ENCODE measurements at places on chromosomes 2 and 18. TPM values are rescaled to one million over a fixed set of nuclear protein-coding genes. Genes with fewer than 3 reads are reported as not detected.

Gene GCA
- total RNA-seq = 18.8 TPM

Gene GREB1
- total RNA-seq = 6.2 TPM

Gene PLGLB1
- total RNA-seq = 1.3 TPM

Gene NT5C1B
- total RNA-seq = not detected

Gene STRN
- total RNA-seq = 26.4 TPM

Gene PTPRN
- not detected for total RNA-seq

Gene GPR75
- 1.2 TPM for total RNA-seq

Gene CDKL4
- 0.27 TPM for total RNA-seq

- no peak overlapping the region for H3K4me3 ChIP-seq
- DNase-seq = no peak
- no peak overlapping the region for H3K27ac ChIP-seq
These were observed 234.1 kb downstream of the GLI2 start for GRCh38 chr2:120969613-120970355.

DNA sequence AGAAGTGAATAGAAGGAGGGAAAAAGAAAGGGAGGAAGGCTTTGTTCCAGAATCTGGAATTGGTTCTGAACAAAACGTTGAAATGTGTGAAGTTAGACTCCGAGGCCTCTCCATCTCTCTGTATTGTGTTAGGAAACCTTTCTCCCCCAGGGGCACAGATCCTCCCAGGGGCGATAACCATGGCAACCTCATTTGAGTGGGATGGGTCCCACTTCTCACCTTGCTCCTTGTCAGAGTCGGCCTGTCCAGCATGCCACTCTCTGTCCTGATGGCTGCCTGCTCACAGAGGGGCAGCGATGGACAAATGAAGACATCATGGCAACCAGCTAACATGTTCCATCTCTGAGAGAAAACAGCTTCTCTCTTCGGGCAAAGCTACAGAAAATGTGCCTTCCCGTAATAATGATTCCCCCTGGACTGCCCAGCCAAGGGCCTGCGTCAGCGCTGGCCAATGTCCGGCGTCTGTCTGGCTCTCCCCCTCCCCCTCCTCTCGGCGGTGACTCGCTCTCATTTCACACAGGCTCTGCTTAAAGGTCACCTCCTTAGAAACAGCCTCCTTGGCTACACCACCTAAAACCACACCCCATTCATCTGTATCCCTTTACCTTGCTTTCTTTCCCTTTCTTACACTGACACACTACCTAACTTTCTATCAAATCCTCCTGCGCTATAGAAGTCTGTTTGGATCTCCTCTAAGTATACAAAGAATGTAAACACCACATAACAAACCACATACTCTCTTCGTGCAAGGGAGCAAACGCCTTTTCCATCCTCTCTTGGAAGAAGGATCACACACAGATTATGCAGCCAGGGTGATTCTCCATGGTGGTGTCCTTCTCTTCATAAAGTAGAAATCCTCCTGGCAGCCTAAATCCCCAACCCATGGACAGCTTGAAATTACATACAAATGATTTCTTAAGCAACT, 32.1 kb upstream of the TTC39C start:
- H3K27ac ChIP-seq = no peak overlapping the region
- H3K36me3 ChIP-seq = no peaks in the 10 kb centered on the region
- peaks cover 12% of the 10 kb centered on the region for H3K4me1 ChIP-seq
- DNase-seq = no peak
- no peak overlapping the region for H3K4me3 ChIP-seq

DNA sequence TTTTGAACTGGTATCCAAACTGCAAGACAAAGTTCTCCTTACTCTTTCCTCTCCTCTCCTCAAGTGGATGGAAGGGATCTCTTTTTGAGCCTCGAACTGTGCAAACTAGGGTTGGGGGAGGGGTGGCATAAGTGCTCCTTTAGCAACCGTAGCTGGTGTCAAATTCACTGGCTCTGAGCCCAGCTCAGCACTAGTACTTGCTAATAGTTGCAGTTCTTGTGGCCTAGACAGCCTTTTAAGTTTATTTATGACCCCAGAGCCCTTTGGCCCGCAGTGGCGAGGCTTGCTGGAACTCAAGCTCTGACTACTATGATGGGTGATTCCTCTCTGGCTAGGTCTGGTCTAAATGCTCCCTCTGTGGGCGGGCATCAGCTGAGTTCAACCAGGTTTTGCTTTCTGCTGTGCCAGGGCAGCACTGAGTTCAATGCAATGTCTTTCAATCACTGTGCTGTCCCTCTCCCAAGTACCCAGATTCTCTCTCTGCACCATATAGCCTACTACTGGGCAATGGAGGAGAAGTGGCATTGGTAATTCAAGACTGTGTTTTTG, 528.4 kb upstream of the SYT4 start:
- no peaks in the 10 kb centered on the region for H3K36me3 ChIP-seq
- H3K4me1 ChIP-seq = no peaks in the 10 kb centered on the region
- no peak overlapping the region for H3K27ac ChIP-seq
- no peaks in the 10 kb centered on the region for H3K27me3 ChIP-seq

DNA sequence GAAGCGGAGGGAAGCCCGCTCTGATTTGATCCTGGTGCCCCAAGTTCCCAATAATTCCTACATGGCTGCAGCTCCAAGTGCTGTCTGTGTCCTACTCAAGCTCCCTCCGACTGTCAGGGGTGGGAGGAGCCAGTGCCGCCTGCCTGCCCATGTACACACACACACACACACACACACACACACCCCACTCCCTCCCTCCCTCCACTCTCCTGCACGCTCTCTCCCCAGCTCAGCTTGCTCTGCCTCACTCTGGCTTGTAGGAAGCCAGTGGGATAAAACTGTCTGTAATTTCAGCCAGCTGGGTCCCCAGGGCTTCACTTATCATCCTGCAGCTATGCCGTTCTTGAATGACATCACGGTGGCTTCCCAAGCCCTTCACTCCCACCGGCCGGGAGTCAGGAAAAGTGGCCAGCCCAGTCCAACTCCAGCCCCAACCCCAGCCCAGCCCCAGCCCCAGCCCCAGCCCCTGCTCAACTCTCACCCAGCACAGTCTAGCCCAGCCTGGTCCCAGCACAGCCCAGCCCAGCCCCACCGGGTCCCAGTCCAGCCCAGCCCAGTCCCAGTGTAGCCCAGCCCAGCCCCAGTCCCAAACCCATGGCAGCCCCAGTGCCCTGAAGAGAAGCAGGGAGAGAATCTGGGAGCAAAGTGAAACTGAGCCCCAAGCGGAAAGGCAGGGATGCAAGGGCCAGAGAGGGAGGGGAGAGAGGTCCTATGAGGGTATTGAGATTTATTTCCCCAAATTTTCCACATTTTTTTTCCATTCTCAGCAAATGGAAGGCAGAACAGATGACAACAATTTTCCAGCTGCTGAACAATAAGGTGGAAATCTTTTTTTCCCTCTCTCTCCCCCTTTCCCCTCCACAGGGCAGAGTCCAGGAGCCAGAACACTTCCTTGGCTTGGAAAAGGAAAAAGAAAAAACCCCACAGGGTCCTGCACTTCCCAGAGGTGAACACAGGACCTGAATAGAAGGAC, 144.0 kb downstream of the TNS1 start:
- no peaks in the 10 kb centered on the region for H3K36me3 ChIP-seq
- H3K4me1 ChIP-seq = no peaks in the 10 kb centered on the region

GRCh38 chr18:75208836-75209128, 157 bp downstream of the PTGR3 start:
- peak overlapping the region; percentile 75 for H3K4me3 ChIP-seq
- peaks cover 21% of the 10 kb centered on the region for H3K4me1 ChIP-seq
- no peaks in the 10 kb centered on the region for H3K36me3 ChIP-seq
- no peak for DNase-seq
- no peaks in the 10 kb centered on the region for H3K27me3 ChIP-seq

DNA sequence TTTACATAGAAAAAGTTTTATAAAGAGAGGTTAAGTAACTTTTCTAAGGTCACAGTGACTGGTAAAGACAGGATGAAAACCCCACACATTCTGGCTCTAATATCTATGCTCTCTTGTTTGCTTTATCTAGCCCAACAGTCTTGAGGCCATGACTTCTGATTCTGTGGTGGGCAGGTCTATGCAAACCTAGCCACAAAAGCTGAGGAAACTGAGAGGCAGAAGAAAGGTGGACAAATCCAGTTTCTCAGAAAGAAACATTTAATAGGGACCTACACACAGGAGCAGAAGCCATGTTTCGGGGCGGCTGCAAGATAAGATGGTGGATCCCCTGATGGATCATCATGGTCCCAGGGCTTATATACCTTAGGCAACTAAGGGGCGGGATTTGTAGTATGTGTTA, 21.8 kb downstream of the HSPD1 start:
- peaks cover 24% of the 10 kb centered on the region for H3K36me3 ChIP-seq
- H3K27me3 ChIP-seq = no peaks in the 10 kb centered on the region
- no peak for DNase-seq
- H3K4me1 ChIP-seq = no peaks in the 10 kb centered on the region
- H3K4me3 ChIP-seq = no peak overlapping the region

- H3K4me3 ChIP-seq = no peak overlapping the region
- no peak overlapping the region for H3K27ac ChIP-seq
- H3K4me1 ChIP-seq = no peaks in the 10 kb centered on the region
- H3K27me3 ChIP-seq = no peaks in the 10 kb centered on the region
These were observed 8.7 kb upstream of the GPR155 start for GRCh38 chr2:174495365-174496012.

DNA sequence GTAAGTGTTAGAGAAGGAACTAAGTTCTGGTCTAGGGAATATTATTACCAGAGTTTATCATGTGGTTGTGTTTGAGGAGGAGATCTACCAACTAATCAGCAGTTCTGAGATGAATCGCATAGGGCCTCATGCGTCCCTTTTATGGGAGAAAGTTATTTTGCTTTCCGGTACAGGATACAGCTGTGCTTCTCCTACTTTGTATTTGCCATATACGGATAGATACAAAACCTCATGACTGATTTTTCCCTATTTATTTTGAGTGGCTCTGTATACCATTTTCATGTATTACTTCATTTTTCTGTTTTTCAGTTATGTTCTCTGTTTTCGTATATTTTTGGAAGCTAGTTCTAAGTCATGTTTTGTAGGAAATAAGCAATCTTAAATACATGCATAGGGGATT, 66.8 kb downstream of the ACSL3 start:
- H3K27ac ChIP-seq = no peak overlapping the region
- peaks cover 34% of the 10 kb centered on the region for H3K36me3 ChIP-seq
- H3K4me1 ChIP-seq = no peaks in the 10 kb centered on the region
- DNase-seq = no peak
- H3K4me3 ChIP-seq = no peak overlapping the region
- no peaks in the 10 kb centered on the region for H3K27me3 ChIP-seq

- no peaks in the 10 kb centered on the region for H3K36me3 ChIP-seq
- H3K27ac ChIP-seq = no peak overlapping the region
- no peaks in the 10 kb centered on the region for H3K27me3 ChIP-seq
- DNase-seq = no peak
- H3K4me1 ChIP-seq = no peaks in the 10 kb centered on the region
These were observed 7.3 kb upstream of the PTPRM start for GRCh38 chr18:7559709-7560319.

DNA sequence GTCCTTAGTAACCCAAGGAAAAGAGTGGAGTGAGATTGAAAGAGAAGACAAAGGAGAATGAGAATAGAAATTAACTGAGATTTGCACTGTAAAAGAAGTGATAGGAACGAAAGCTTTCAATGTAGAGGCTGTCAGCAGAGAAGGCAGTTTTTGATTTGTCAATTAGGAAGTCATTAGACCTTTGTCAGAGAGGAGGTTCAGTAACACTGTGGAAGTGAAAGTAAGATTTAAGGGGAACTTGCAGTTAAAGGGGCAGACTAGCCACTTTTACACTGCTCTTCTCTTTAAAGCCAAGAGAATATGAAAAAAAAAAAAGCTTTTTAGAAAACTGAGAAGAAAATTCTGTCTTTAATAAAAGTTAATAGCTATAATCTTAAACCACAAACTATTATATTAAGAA, 11.5 kb upstream of the KYNU start:
- H3K36me3 ChIP-seq = no peaks in the 10 kb centered on the region
- H3K27me3 ChIP-seq = no peaks in the 10 kb centered on the region
- no peak overlapping the region for H3K4me3 ChIP-seq
- no peaks in the 10 kb centered on the region for H3K4me1 ChIP-seq
- H3K27ac ChIP-seq = no peak overlapping the region

Measured in HCT116 (cell line).